NCI-H2081 (cell line): ENCODE measurements at places on chromosomes 5 and 9.

- DNase-seq, result no peak
Observed at GRCh38 chr5:1660001-1660400, 136.2 kb upstream of the LPCAT1 start.

GRCh38 chr5:127028822-127029457, 1.4 kb downstream of the MARCHF3 start:
- peak; percentile 2 for DNase-seq

- no peak for DNase-seq
Observed at GRCh38 chr5:56608217-56608925, 207.0 kb upstream of the MAP3K1 start.

DNA sequence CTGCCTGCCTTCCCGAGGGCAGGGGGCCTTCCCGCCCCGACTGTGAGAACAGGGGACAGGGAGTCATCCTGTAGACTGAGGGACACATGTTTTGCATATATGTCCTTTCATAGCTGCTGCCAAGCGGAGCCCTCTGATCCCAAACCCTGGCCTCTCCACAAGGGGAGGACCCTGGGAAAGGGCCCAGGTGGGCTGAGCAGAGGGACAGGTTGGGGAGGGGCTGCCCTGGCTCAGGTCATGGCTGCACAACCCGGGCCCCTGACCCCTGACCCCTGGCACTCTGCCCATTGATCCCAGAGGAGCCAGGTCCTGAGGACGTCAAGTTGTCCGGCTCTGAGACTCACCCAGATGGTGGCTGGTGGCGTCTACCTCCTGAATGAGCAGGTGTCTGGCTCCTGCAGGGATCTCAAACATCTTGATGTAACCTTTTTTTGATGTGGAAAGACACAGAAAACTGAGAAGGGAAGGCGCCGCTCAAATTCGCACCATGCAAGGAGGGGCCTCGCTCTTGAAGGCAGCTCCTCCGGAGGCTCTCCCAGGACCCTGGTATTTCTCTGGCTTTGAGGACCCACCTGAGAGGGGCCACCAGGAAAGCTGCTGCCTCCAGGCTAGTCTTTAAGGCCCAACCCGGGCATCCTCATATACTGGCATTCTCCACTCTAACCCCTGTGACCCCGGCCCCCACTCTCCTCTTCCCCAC, 71.9 kb downstream of the ZNF354C start:
- DNase-seq, result no peak

GRCh38 chr5:150122536-150123481, 32.8 kb downstream of the PDGFRB start:
- no peak for DNase-seq

DNA sequence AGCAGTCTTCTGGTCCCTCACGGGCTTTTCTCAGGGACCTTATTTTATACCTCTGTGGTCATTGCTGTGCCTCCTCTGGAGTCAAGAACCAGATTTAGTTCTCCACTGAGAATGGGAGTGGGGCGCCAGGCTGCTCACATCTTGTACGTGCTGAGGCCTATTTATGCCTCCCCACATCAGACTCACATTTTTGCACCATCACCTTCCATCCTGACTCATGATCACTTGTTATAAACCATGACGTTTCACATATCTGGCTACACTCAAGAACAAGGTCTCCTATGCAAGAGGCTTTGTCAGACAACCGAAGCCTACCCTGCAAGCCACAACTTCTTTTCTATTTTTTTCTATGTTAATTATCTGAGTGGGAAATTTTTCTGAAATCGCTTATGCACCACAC, 10.7 kb downstream of the PRUNE2 start:
- no peak for DNase-seq

DNA sequence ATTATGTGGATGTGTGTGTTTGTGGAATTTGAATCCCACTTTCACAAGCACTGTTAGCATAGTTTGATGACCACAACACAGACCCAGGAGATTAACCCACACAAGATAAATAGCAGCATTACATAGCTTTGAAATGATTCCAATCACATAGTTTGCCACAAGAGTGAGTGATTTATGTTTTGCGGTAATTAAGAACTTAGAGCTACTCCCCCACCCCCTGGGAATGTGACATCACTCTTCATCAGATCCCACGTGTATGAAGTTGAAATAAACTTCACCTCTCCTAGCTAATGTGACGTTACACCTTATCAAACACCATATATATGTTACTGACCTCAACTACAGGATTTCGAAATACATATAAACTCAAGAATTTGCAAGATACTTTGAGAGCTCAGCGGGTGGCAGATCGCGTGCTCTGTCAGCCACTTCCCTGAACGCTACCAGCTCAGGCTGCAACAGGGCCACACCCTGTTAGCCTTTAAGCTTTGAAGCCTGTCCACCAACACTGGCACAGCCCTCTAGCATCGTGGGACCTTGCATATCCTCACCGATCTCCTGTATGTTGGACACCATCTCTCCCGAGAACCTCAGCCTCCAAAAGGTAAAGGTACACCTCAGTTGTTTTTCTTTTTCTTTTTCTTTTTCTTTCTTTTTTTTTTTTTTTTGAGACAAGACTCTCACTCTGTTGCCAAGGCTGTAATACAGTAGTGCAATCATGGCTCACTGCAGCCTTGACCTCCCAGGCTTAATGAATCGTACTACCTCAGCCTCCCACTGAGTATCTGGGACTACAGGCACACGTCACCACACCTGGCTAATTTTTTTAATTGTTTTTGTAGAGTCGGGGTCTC, 1.7 kb upstream of the AGTPBP1 start:
- DNase-seq, result no peak

DNA sequence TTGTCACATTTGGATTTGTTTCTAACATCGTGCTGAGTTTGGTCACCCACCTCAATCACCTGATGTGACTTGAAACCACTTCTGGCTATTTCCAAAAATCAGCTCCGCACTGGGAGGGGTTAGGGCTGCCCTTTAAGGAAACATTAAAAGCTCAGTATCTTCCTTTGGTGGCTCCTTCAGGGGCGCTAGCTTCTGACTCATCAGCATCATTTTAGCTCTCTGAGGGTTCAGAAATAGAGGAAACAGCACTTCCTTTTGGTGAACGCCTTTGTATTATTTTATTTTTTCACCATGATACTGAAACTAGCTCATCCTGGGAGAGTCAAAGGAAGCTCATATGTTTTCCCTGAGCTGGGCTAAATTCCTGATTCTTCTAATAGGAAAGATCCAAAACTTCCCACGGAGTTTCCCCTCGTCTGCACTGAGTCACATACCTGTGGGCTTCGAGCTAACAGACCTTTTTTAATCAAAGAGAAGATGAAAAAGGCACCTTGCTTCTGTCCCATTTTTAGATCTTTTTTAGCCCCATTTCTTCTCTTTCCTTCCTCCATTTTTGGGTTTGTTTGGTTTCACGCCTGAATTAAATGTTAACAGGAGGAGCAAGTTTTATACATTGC, 48.2 kb downstream of the ROPN1L start:
- DNase-seq, result no peak

GRCh38 chr9:94277885-94278536, 18.9 kb downstream of the ZNF169 start:
- no peak for DNase-seq

GRCh38 chr5:58938563-58939424, 355.9 kb downstream of the RAB3C start:
- no peak for DNase-seq

DNA sequence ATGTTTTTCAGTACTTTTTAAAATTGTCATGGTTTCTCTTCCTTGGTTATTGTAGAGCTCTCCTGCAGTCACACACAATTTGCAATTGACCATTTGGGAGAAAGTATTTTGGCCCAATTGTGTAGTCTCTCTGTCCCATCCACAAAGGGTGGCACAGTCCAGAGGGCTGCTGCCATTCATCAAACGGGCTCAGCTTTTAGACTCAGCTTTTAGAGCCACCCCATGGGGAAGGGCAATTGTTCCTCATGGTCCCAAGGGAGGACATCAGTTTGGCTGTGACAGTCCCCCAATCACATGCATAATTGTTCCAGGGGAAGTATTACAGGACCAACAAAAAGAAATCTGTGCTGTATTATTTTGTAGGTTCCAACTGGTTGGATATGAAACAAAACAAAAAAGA, 207.6 kb downstream of the ZNF462 start:
- DNase-seq, result peak; percentile 7

- DNase-seq, result no peak
Observed at GRCh38 chr9:69081261-69081660, 45.7 kb downstream of the FXN start.

- DNase-seq, result no peak
Observed at GRCh38 chr9:106880081-106880480, 17.1 kb downstream of the ZNF462 start.

GRCh38 chr5:99169309-99169708, 240.5 kb upstream of the CHD1 start:
- DNase-seq, result peak; percentile 19

GRCh38 chr5:143533978-143534760, 130.7 kb upstream of the NR3C1 start:
- no peak for DNase-seq

DNA sequence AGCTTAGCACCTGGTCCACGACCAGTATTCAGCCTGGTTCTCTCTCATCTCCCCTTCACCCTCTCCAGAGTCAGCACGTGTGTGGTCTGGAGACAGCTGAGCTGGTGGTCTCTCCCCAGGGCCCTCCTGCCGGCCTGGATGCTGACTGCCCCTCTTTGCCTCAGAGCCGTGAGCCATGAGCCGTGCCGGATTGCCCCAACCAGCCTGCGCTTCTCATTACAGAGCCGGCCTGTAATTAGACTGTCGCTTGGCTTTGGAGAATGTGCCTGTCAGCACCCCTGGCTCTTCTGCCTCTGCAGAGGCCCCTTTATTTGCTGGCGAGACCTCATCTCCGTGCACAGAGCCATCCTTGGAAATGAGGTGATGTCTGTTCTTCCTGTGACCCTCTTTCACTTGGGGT, 118.7 kb upstream of the BOD1 start:
- no peak for DNase-seq

DNA sequence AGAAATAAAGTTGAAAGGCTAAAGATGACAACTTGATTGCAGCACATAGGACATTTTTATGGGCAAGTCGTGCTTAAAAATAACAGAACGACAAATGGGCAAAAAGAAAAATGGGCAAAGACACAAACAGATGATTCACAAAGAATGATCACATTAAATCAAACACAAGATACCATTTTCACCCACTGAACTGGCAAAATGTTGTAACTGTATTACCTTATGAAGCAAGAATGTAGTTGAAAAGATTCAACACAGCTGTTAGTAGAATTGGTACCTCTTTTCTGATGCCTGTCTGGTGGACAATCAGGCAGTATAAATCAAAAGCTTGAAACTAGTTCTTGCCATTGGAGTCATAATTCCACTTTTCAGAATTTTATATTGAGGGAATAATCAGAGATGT, 81.0 kb upstream of the PALM2AKAP2 start:
- DNase-seq, result no peak

GRCh38 chr9:17531642-17532254, 47.1 kb upstream of the SH3GL2 start:
- DNase-seq, result peak; percentile 61

DNA sequence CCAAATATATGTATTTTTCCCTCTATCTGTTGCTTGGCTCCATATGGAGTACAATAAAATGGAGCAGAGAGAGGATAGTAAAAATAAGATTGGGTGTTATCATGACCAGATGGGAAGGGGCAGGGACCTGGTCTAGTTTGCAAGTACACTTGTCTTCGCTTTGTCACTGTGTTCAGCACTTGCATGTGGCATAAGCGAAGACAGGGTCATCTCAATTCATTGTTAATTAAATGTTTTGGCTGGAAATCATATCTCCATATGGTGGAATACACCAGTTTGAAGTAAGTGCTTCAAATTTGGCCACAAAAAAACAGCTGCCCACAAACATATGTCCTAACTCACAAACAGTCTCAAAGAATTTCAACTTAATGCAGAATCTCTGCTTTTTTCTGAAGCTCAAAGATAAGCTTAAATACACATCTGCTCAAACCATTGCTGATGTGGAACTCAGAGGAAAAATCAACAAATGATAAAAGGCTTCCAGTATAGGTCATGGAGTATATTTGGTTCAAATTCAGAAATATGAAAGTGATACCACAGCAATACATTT, 865.4 kb downstream of the TLE4 start:
- DNase-seq, result no peak

DNA sequence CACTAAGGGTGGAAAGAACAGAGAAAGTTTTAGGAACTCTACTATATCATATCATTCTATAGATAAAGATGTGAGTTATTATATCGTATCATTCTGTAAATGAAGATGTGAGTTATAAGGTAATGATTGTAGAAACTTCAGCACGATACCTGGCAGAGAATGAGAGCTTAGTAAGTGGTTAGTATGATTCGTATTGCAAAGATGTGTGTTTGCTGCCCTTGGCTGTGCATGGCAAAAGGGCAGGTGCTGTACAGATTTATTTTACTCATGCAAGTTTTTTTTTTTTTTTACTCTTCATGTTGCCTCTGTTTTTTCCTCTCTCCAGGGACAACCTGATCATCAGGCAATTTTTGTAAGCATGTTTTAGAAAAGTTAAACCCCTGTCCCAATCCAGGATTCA, 83.3 kb downstream of the EGFLAM start:
- no peak for DNase-seq

DNA sequence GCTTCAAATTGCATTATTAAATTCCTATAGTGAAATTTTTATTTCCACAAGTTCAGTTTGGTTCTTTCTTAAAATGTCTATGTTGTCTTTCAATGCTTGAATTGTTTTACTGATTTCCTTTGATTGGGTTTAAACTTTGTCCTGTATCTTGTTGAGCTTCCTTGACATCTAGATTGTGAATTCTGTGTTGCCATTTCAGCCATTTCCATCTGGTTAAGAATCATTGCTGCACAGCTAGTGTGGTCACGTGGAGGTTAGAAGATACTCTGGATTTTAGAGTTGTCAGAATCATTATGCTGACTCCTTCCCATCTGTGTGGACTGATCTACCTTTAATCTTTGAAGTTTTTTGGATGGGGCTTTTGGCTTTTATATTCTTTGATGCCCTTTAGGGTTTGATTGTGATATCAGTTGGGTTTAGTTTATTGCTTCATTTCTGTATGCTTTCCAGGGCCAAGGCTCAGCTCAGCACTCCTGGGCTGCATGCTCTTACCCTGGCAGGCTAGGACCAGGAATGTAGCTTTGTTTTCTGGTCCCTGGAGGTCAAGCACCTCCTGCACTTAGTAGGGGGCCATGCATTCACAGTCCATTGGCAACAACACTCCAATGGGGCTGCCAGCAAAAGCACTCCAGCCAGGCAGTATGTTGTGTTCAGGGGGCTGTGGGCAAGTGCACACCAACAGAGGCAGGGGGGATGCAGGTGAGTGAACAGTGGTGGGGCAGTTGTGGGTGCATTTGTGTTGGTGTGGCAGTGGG, 141.4 kb downstream of the PRR16 start:
- DNase-seq, result no peak

DNA sequence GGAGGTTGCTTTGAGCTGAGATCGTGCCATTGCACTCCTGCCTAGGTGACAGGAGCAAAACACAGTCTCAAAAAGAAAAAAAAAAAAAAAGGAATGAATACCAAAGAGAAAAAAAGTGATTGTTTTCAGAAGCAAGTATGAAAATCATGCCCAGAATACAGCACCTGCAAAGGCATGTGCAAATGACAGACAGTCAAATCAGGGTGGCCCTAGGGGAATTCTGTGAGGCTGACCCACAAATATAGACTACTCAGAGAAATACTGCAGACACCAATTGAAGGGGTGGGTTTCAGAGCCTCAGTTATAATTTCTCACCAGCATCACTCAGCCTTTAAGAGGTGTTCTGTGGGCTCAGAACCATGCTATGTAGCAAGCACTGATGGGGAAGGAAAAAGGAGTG, 28.6 kb downstream of the DCAF12 start:
- DNase-seq, result no peak
